A549 treated with Hydrocortisone at 1 μM for 4 hours (cell line): ENCODE measurements at places on chromosomes 6 and 20. TPM values are rescaled to one million over a fixed set of nuclear protein-coding genes. Genes with fewer than 3 reads are reported as not detected.

ZNF76 gene
- 7.5 to 10.1 TPM (median 9.8 TPM) in 5 replicates for total RNA-seq

SLC13A3 gene
- total RNA-seq: 0.09 to 0.14 TPM in 2 of 5 replicates, not detected in the others

SAMD5 gene
- total RNA-seq: 0.43 to 0.75 TPM (median 0.52 TPM) in 5 replicates

PACSIN1 gene
- 0.05 to 0.14 TPM (median 0.07 TPM) in 5 replicates for total RNA-seq

GJA10 gene
- not detected in 5 replicates for total RNA-seq

CCN5 gene
- total RNA-seq: 26.1 to 39.6 TPM (median 26.8 TPM) in 5 replicates

TMEM200A gene
- 0.06 to 0.10 TPM (median 0.07 TPM) in 5 replicates for total RNA-seq

BPIFB1 gene
- 0.06 to 0.17 TPM (median 0.12 TPM) in 4 of 5 replicates, not detected in the other for total RNA-seq

NRN1 gene
- 0.38 to 1.0 TPM (median 0.60 TPM) in 5 replicates for total RNA-seq

CCN6 gene
- total RNA-seq: not detected in 5 replicates

BPI gene
- total RNA-seq: not detected in 5 replicates

SYNJ2 gene
- 42.5 to 50.5 TPM (median 49.1 TPM) in 5 replicates for total RNA-seq
